Memory B cell (primary cell): ENCODE measurements at places on chromosomes 1 and 21.
A peak's percentile ranks its signal among the peaks of the same experiment; 100 is the strongest.

DNA sequence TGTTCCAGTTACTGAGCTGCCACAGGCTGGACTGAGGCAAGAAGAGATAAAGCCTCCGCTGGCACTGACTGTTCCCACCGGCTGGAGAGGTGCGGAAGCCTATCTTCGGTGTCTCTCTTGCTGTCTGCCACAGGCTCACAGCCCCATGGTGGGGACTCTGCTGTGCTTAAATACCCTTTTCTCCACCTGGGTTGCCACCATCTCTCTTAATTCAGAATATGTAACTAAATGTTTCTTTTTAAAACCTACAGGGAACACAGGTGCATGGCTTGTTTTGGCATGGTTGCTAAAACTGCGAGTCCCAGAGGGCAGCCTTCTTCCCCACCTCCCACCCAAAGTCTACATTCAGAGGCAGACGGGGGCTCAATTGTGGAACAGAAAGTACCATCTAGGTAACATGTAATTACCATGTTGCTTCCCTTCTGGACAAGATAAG is 8.1 kb upstream of the LBR start:
- no peak for DNase-seq

DNA sequence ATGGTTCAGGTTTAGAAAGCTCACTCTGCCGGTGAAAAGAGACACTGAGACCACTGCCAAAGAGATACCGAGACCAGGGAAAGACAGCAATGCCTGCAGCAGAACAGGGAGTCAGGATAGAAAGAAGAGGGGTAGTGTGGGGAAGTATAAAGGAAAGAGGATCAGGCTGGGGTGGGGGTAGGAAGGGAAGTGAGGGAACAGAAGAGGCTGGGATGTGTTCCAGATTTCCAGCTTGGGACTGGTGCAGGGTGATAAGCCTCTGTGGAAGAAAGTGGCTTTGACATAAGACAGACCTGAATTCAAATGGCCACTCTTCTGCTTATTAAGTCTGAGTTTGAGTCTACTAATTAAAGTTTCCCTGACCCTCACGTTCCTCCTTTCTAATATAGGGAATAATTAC is 105.9 kb downstream of the PIK3R3 start:
- no peak for DNase-seq

DNA sequence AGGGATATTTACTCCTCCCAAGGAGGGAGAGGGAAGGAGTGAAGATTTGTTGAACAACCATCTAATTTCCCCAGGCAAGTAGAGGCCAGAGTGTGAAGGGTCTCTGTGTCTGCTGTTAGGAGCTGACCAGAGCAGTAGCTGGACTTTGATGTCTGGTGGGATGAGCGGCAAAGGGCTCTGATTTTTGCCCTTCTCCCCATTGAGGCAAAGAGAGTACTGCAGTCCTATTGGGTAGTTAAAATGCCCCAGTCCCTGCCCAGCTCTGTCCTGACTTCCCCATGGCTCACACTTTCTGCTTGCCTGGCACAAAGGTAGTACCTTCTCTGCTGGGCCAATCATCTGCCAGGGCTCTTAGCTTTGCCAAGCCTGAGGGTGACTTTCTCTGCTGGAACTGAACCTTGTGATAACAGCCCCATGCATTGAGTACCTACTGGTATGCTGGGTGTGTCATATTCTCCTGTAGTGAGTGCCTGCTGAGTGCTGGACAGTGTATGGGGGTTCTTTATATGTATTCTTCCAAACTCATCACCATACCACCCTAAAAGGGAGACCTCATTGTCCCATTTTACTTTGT is 64.0 kb upstream of the SELENON start:
- no peak for DNase-seq

DNA sequence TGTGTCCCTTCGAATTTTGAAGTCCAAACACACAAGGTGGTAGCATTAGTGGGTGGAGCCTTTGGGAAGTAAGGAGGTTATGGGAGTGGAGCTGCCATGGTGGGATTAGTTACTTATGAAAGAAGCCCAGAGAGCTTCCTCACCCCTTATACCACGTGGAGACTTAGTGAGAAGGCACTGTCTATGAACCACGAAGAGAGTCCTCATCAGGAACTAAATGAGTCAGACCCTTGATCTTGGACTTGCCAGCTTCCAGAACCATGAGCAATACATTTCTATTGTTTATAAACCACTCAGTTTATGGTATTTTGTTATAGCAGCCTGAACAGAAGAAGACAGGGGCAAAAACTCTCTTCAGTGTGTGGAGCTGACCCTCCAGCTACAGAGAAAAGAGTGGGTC is 259.3 kb upstream of the AJAP1 start:
- DNase-seq: no peak

GRCh38 chr1:31583082-31583994 is 7.0 kb downstream of the TINAGL1 start:
- no peak for DNase-seq

GRCh38 chr1:228311091-228311490 is 95.5 kb downstream of the TRIM11 start:
- DNase-seq: no peak

- DNase-seq: no peak
Observed at GRCh38 chr1:16918371-16918770, 3.4 kb upstream of the CROCC start.

DNA sequence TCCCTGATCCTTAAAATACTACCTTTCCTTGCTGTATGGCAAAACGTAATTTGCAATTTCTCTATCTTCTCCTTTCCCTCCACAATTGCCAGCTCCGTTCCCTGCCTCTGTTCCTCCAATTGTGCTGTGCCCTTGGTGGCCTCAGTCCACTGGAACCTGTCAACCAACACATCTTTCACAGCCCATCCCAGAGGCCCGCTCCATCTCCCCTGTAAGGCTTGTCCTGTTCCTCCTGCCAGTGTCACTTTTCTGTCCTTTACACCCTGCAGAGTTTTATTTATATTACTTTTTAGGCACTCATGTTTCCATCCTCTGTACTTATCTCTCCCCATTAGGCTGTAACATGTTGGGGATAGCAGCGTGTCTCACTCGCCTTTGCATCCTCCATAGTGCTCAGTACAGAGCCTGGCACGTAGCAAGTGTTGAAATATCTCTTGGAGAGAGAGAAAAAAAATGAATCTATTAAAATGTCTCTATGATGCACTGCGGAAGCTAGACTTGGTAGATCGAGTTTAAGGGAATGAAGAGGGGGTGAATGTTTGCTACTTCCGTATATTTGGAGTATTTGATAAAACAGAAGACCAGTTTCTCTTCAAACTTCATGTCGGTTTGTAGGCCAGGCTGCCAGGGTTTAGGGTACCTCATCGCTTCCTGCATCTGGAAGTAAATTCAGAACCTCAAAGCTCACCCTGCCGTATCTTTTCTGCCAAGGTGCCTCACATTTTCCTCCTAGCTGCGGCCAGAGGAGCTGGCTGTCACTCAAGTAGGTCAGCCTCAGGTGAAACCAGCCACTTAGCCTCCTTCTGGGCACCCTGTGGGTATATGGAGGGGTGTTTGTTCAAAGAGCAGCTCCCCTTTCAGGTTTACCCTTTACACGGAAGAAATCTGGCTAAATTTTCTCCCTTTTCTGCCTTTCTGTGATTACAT is 303.8 kb downstream of the TM2D1 start:
- no peak for DNase-seq

DNA sequence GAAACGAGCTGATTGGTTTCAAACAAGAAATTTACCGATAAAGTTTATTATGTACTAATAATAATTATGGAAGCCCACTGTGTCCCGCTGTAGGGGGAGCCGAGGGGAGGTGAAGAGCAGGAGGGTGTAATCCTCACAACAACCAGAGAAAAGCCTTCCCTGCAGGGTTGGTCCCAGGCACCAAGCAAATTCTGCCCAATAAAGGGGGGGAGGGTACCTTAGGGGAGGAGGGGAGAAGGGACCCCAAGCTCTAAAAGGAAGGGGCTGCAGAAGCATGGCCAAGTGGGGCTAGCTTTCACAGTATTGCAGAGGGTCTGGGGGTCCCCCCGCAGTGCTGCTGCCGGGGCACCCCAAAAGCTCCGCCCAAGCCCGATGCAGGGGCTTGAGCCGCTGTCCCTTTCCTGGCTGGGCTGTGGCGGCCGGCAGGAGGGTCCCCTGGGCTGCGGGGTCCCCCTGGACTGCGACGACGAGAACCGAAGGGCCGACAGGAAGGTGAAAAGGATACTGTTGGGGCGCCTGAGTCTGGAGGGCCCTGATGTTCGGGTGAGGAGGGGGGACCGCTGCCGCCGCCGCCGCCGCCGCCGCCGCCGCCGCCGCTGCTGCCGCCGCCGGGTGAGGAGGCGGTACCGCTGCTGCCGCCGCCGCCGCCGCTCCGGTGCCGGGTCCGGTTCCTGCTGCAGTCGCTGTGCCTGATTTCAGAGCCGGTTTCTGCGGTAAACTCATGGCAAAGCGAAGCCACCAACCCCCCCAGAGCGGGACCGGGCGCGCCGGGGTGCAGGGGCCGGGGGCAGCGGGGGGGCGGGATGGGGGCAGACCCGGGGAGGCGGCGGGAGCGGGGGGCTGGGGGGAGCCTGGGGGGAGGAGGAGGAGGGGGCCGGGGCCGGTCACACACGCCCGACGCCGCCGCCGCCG is 771 bp downstream of the EIF4G3 start:
- DNase-seq: peak; percentile 55

DNA sequence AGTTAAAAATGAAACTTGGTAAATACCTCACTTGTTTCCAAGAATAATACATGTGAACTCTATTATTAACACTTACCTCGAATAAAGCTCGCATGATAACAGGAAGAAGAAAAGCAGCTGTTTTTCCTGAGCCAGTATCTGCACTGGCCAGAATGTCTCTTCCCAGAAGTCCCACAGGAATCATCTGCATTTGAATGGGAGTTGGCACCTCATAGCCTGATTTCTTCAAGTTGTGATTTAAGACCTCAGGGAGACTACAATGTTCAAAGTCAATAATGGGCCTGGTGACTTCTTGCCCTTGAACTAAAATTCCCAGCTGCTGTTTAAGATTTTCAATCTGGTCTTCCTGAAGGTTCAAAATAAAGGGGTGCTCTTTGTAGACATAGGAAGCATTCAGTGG is 3.8 kb downstream of the DDX59 start:
- no peak for DNase-seq

GRCh38 chr1:1554550-1554925 is 14.1 kb upstream of the TMEM240 start:
- no peak for DNase-seq

- no peak for DNase-seq
Observed at GRCh38 chr1:240611228-240611618, 732 bp downstream of the GREM2 start.

DNA sequence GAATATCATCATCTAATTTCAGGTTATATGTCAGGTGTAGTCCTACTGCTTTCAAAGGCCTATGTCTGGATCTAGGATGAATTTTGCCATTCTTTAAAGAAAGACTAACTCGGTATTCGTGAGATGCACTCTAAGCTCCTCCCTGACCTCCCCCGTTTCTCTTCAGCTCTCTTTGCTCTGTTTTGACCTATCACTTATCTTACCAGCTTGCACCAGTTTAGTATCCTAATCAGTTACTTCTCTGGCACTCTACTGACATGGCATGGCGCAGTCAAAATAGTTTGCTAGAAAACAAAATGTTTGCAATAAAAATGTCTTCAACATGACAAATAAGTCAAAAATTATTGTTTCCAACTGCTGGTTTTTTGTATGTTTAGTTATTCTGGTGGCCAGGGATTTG is 8.4 kb upstream of the SLC16A1 start:
- DNase-seq: no peak

- no peak for DNase-seq
Observed at GRCh38 chr1:74610961-74611360, 62.6 kb downstream of the ERICH3 start.

- no peak for DNase-seq
Observed at GRCh38 chr1:174358344-174358743, 89.4 kb upstream of the GPR52 start.

- DNase-seq: no peak
Observed at GRCh38 chr1:1997576-1997975, 6.0 kb downstream of the CFAP74 start.

- DNase-seq: no peak
Observed at GRCh38 chr1:232405781-232406180, 224.2 kb downstream of the SIPA1L2 start.

DNA sequence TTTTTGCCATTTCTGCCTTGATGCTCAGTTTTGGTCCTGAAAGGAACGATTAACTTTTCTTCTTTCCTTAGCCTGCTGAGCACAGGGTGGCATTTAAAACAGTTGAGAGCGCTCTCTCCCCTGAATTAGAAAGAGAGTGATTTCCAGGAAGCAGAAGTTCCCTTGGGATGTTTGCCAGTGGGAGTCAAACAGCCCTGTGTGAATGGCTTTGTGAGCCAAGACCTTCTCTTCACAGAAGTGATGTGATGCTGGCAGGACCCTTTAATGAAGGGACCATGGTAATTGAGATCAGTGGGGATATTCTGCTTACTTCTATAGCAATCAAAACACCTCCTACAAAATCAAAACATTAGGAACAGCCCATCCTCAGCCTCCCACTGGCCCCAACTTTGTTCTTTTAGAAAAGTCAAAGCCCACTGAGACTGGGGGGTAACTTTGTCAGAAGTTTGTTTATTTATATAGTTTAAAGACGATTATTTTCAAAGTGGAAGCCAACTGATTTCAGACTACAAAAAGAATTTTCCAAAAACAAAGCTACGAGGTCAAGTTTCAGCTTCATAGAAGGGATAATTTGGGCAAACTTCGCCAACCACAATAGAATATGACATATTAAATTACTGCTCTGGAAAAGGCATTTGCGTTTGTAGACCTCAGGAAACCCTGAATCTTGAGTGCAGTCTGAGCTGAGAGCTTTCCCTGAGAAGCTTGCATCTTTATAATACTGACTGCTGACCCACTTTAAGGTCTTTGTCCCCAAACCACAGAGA is 122.7 kb downstream of the GABPA start:
- DNase-seq: no peak

- DNase-seq: no peak
Observed at GRCh38 chr21:46393451-46393940, 65.2 kb upstream of the DIP2A start.

DNA sequence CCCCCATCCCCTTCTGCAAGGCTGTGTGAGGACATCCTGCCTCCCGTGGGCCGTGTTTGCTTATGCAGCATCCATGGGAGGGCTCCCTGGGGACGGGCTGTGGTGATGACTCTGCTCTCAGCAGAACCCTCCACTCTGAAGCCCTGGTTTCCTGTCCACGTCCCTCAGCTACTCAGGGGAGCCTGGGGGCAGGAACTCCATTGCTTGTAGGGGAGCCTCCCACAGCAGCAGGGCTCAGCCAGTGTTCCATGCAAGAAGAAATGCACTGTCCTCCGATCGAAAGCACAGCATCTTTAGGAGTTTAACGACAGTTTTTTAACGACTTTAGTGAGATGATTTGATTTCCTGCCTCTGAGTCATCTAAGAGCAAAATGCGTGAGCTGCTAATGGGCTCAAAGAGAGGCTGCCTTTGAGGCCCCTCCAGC is 8.3 kb upstream of the KCNAB2 start:
- DNase-seq: no peak

DNA sequence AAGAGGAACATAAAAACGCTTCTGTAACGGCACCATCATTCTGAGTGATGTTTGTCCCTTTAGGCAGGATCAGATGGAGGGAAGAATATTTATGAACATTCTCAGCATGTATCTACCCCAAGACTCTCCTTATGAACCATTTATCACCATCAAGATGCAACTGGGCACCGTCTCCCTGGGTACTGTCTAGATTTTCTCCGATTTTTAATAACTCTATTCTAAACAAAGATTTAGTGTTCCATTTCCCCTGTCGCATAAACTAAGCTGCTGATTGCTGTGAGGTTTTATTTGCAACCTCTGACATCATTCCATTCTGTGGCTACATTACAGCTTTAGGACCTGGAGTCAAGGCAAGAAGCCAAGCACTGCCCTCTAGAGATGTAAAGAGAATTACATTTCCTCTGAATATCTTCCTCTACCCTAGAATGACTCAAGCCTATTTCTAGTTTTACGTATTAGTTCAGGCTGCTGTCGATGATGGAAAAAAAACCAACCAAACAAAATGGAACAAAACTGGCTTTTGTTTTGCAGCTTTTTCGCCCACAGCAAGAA is 130.1 kb upstream of the MAP1LC3C start:
- no peak for DNase-seq
